ENCODE measurements at places on chromosomes 2 and 18.

GRCh38 chr2:173647681-173648311 is 293.1 kb downstream of the CDCA7 start:
- no peak for DNase-seq

- no peak for DNase-seq
Measured at GRCh38 chr2:208150956-208151355, 5.0 kb upstream of the CRYGB start.

DNA sequence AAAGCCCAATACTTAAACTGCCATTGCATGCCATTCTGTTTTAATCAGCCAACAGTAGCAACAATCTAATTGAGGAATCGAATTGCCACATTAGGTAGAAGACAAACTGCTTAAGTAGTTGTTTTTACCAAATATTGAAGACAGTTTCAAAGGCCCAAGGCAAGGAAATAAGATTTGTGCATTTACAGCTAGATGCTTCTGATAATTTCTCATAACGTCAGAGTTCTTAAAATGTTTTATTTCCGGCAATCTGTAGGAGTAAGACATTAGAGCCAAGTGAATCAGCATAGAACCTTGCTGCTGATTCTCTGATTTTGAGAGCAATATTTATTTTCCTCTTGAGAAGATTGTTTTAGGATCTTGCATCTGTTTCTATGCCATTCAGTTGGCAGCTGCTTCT is 174.3 kb downstream of the RBM43 start:
- DNase-seq: no peak

DNA sequence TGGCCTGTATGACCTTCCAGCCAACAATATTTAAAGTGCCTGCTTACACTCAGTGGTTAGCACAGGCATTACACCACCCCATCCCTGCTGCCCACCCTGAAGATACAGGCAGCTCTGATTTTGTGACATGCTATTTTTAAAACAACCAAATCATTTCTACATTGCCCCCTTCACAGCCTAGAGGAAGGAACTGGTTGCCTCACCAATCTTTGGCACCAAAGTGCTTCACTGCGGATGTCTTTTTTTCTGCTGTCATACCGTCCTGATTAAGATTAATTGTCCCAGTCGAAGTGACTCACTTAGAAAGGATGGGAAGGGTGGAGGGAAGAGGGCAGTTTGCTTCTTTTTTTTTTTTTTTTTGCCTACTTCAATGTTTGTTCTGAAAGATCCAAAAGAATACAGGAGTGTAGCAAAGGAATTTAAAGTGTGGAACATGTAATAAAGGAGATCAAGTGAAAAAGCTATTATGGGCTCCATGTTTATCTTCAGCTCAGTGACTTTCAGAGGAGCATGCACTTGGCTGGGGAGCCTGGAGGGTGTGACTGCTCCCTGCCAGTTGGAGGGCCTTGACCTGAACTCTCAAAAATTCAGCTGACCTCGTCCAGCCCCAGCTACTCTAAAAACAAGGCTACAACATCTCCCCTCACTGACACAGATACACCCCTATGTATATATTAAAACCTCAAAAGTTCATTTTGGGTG is 501.1 kb upstream of the TNP1 start:
- DNase-seq: no peak

DNA sequence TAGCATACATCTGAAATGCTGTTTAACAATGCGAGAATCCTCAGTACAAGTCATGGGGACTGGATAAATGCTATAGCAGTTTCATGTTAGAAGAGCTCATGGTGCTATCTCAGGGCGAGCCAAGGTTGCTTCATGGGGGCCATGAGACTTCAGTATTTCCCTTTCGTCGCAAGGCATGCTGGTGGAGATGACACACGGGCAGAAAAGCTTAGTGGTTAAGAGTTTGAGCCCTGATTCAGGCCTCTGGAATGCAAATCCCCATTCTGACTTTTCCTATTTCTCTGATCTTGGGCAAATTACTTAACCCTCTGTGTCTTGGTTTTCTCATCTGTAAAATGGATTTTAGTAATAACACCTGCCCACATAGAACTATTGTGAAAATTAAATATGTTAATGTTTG is 57.4 kb upstream of the EPHA4 start:
- no peak for DNase-seq

DNA sequence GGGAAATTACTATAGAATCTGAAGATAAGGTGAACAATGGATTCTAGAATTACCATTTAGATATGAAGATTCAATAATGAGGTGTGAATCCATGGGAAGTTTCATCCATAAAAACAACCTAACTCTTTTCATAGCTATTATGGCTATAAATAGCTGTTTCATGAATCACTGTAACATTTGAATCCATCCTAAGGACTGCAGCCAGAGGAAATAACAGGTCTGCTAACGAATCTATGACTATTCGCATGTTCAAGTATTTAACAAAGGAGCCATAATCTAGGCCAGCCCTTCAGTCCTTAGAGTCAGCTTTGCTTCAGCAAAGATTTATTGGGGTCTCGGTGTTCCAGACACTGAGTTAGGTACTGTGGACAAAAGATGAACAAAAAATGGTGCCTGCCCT is 87.1 kb downstream of the MYOM1 start:
- no peak for DNase-seq

DNA sequence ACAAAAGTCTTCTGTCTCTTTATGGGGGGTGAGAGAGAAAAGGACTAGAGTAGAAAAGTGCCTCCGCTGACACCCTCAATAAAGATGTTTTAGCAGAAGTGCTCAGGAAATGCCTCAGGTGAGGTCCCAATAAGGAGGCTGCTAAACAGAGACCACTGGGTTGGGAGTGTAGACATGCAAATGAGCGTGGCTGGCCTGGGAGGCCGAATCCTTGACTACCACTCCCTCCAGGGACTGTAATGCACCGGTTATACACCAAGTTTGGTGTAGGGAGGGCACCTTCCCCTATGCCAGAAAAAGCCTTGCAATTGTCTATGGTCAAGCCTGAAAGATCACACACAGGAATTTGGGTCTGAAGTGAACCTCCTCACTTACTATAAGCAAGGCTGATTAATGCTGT is 1.8 kb downstream of the TMX3 start:
- DNase-seq: no peak

GRCh38 chr2:104866883-104867812 is 13.2 kb downstream of the POU3F3 start:
- no peak for DNase-seq

GRCh38 chr18:59881728-59882656 is 17.8 kb upstream of the PMAIP1 start:
- no peak for DNase-seq

DNA sequence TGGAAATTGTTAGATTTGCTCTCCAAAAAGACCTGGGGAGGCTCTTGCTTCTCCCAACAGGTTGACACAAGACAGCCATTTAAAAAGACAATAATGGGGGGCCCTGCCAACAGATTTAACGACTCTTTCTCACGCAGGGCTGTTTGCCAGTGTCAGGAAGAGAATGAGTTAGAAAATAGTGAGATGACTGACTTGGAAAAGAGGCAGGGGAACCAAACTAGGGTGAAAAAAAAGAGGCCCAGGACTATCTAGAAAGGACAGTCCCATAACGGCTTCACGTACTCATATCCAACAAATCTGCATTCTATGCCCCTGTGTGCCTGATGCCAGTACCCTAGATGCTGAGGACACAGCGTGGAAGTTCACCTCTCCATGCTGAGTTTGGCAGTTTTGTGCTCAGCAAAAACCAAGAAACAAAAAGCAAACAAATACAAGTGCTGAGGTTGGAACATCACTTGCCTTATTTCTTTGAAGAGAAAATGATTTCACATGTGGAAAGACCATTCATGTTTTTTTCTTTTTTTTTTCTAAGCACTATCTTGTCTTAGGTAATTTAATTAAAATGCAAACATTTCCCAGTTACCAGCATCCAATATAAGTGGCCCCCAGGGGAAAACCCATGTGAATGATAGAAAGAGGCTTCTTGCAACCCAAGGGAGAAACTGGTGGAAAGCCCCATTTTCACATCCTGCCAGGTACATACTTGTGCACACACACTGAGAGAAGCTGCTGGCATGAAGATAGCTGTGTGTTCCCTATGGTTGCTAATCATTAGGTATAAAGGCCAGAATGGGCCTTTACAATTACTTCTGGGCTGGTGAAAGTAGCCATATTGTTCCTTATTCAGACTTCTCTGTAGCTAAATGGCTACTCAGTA is 10.6 kb upstream of the WIPF1 start:
- DNase-seq: peak; percentile 34

DNA sequence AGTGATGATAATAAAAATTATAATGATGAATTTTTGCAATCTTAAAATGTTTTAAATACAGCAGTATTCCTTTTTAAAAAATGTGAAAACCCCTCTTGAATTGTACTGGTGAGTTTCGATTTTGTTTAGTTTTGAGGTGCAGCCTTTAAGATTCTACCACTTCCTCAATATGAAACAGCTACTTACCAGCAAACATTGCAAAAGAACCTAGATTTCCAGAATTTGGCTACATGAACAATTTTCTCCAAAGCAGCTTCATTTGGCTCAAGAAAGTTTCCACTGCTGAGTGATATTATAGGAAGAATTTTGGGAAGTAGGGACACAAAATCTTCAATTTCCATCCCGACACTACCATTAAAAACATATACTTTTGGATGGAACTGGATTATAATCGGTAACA is 12.0 kb downstream of the TCF4 start:
- no peak for DNase-seq

DNA sequence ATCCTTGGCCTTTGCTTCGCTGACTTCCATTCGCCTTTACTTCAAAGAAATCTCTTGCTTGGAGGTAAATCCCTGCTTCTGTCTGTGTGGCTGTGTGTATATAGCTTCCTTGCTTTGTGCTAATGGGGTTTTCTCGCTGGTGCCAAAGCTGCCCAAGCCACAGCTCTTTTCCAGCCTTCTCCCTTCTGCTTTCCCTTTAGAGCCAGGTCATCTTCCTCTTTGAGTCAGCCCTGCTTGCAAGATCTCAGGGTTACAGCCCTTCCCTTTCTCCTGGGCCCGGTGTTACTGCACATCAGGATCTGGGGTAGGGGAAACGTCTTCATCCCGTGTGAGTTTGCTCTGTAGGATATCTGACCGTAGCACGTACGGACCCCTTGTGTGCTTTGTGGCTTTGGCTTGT is 19.1 kb downstream of the EIF4E2 start:
- DNase-seq: no peak

DNA sequence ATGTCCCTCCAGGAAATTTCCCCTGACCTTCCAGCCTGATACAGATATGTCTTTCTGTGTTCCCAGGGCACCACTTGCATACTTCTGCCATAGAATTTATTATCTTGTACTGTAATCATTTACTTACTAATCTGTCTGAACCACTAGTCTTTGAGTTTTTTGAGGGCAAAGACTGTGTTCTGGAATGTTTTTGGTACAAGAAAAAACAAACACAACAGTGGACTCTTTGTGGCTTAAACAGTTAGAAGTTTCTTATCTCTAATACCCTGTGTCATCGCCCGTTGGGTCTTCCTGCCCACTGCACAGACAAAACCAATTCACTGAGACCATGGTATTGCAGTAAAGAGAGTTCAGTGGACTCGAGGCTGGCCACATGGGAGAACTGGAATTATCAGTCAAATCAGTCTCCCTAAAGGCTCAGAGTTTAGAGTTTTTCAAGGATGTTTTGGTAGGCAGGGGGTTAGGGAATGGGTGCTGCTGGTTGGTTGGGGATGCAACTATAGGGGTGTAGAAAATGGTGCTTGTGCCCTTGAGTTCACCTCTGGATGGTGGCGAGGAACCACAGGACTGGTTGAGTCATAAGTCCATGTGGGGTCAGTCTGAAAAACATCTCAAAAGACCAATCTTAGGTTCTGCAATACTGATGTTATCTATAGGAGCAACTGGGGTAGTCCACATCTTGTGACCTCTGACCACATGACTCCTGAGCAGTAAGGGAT is 20.3 kb downstream of the RALB start:
- no peak for DNase-seq

GRCh38 chr18:31684279-31685096 is at the start of gene B4GALT6:
Gene B4GALT6, minus strand, starts transcription at chr18:31684581. Its CDS starts 155 bp downstream, at chr18:31684426.
- no peak for DNase-seq

GRCh38 chr2:221731432-221732145 is 159.5 kb upstream of the EPHA4 start:
- no peak for DNase-seq

- DNase-seq: no peak
Measured at GRCh38 chr2:127506510-127506909, 19.8 kb downstream of the IWS1 start.

DNA sequence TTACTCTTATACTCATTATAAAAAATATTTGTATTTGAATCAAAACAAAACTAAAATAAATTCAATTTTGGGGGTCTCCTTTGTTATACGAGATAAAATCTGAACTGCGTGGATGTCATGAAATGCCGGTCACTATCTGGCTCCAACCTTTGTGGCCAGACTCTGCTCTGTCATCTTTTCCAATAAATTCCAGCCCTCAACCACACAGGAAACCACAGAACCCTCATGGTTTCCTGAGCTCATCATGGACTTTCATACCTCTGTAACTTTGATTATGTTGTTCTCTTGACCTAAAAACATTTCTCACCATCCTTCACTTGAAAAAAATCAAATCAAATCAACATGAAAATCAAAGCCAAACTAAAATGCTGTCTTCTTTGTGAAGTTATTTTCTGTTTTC is 724.7 kb downstream of the METTL4 start:
- no peak for DNase-seq

GRCh38 chr2:213022987-213023386 is 128.4 kb downstream of the IKZF2 start:
- DNase-seq: no peak

DNA sequence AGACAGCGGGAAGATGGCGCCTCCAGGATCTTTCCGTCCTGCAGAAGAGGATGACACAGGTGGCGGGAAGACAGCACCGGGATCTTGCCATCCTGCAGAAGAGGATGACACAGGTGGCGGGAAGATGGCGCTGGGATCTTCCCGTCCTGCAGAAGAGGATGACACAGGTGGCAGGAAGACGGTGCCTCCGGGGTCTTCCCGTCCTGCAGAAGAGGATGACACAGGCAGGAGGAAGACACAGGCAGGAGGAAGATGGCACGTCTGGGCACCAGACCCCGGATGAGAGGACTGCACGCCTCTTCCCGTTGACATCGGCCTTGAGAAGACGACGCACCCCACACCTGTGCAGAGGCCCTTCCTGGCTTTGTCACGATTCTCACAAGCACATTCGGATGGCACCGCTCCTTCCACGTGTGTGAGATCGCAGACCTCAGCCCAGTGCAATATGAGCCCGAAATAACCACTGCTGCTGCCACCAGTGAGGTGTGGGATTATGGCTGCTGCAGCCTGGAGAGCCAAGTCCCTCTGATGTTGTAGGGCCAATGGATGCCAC is 79.4 kb upstream of the SNTG2 start:
- no peak for DNase-seq

GRCh38 chr18:58911241-58911640 is 46.6 kb downstream of the ZNF532 start:
- DNase-seq: no peak

DNA sequence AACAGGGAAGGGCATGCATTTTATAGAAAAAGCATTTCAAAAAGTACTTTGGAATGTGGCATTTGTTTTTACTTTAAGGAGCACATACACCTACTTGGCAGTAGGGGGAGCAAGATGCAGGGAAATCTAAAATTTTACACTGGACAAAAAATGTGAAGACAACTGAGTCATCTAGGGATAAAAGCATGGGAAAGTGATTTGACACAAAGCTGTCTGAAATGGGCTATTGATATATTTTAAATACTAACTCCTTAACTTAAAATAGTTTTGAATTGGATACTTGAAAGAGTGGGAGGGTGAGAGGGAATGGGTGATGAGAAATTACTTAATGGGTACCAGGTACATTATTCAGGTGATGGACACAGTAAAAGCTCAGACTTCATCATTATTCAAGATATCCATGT is 15.8 kb downstream of the TMEM200C start:
- DNase-seq: no peak

- DNase-seq: no peak
Measured at GRCh38 chr2:146246002-146246735, 1598.7 kb upstream of the ACVR2A start.
